Endothelial cell (in vitro differentiated cells): ENCODE measurements at places on chromosomes 2 and 18.
A peak's percentile ranks its signal among the peaks of the same experiment; 100 is the strongest.

DNA sequence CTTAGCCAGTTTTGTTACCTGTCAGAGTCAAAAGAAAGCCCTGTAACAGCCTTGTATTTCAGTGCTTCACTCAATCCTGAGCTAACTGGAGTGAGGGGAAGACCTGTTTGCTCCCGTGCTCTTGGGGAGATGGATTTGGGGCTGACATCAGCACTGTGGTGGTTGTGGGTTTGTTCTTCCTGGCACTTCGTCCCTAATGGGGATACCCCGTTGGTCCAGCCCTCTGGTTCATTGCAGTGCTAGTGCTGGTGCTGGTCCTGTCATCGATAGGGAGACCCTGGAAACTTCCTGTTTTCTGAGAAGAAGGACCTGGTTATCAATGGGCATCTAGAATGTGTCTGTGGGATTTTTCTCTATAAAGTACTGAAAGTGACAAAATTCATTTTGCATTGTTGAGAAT, 205.4 kb downstream of the ZNF407 start:
- DNase-seq, result no peak

- DNase-seq, result no peak
Measured at GRCh38 chr2:148483665-148484064, 160.9 kb upstream of the EPC2 start.

- DNase-seq, result no peak
Measured at GRCh38 chr2:198203336-198204069, 399.1 kb downstream of the PLCL1 start.

GRCh38 chr18:51235009-51235789, 37.7 kb upstream of the MEX3C start:
- no peak for DNase-seq

GRCh38 chr2:98569197-98569793, 39.0 kb downstream of the COA5 start:
- peak; percentile 75 for DNase-seq

- DNase-seq, result no peak
Measured at GRCh38 chr2:101273056-101273455, 20.4 kb downstream of the CNOT11 start.

GRCh38 chr2:33318456-33318855, 158.0 kb upstream of the RASGRP3 start:
- DNase-seq, result no peak

- DNase-seq, result no peak
Measured at GRCh38 chr2:133557614-133558013, 10.6 kb downstream of the NCKAP5 start.

GRCh38 chr2:37564356-37564755, 107.1 kb downstream of the CDC42EP3 start:
- no peak for DNase-seq

DNA sequence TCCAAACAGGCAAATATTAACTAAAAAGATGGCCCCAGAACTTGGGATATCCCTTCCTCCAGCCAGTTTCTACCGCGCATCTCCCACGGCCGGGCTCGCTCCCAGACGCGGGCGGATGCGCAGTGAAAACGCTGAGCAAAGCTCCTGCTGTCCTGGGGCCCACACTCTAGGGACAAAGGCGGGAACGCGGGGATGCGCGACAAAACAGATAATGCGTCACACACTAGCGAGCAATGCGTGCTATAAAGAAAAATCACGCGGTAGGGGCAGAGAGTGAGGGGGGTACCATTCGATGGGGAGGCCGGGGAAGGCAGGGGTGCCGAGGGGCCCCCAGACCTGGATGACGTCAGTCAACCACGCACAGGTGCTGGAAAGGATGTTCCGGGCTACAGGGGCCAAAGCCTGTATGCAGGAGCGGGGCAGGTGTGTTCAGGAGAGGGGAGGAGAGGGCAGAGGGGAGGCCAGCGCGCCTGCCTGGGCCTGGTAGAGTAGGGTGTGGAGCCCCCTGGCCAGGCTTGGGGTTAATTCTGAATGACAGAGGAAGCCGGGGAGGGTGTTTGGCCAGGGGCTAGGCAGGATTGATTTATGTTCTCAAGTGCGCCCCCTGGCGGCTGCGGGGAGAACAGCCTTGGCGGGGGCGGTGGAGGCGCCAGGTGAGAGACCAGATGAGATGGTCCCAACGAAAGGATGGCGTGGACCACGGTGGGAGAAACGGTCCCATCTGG, 14.9 kb upstream of the ITM2C start:
- peak; percentile 83 for DNase-seq

DNA sequence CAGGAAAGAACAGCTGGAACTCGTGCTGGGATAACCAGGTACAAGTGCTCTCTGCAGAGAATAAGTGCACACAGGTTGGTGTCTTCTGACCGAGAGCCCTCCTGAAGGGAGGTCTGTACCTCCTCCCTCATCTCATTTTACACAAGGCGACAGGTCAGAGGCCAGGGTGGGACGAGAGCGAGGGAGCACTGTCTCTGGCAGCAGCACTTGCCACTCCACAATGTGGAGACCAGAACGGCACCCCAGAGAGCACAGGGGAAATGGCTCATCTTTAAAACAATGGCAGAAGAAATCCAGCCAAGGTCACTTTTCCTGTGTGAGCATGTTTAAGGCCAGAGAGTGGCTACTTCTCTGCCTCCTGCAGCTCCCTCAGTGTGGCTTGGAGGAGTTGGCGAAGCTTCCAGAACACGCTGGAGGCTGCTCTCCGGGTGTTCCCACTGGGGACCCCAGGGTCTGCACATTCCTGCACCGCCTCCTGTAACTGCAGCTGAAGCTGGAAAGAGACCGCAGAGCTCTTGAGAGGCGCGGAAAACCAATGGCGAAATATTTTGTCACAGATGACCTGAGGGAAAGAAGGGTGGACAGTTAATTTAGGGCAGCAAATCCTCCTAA, 20.8 kb downstream of the DIPK1C start:
- no peak for DNase-seq

DNA sequence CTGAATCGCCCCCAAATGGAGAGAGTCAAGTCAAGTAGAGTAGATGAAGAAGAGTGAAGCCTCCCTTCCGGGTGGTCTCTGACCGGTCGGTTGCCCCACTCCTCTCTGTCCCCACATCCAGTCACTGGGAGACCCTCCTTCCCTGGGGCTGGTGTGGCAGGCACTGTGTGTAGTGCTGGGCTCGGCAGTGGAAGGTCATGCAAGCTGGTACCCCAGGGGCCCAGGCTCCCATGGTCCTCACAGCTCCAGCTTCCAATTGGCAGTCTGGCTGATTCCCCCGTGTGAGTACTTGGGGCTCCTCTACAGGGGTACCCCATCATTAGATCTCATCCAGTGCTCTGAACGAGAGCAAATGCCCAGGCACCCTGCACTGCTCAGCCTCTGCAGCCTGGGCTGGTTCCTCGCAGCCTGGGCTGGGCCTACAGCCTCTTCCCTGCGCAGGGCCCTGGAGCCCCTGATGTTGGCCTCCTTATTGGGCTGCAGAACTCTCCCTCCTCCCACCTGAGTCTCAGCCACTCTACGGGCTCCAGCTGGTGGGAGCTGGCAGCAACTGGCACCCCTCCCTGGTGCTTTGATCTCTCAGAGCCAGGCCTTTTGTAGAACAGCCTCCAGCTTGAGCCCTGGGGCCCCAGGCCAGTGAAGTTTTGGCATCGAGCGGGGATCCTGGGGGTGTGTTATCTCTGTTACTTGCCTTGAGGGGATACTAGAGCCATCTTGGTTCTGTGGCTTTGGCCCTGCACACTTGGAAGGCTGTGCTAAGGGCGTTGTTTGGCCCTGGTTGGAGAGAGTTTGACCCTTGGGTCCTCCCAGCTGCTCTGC, 187.8 kb upstream of the HDAC4 start:
- DNase-seq, result no peak

- DNase-seq, result no peak
Measured at GRCh38 chr2:99890568-99891427, 251.6 kb downstream of the AFF3 start.

DNA sequence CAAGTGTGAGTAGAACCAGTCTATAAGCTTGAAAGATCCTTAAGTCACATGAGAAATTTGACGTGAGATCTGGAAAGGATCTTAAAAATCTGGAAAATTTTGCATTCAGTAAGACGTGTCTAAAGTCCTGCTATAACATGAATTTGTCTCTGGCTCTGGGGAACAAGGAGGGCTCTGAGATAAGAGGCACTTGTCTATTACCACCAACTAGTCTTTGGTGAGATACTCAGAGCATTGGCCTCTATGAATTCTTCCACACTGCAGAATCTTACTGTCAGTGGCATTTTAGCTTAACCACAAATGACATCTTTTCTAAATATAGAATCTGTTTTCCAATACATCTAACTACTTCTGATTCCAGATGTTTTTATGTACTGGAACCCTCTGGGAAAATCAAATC, 1504.5 kb downstream of the DPP10 start:
- DNase-seq, result no peak

- DNase-seq, result no peak
Measured at GRCh38 chr2:23346781-23347180, 38.2 kb upstream of the KLHL29 start.

DNA sequence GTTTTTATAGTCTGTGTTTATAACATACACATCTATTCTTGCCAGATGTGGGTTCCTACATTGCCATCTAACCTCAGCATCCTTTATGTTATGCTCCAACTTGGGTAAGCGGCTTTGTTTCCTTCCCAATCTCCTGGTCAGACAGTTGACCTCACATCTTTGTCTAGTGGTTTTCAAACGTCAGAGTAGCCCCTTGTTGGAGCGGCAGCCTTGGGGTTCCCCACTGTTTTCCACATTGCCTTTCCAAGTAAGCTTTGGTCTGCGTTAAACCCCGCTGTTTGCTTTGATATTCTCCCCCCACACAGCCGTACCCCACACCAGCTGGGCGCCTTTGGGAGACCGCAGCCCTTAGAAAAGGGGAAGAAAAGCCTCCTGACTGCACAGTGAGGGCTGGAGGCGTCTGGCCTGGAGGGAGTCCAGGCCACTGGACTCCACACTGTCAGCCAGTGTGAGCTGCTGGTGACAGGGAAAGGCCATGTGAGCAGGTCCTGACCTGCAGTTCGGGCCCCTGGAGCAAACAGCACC, 83.3 kb downstream of the MALT1 start:
- DNase-seq, result no peak

DNA sequence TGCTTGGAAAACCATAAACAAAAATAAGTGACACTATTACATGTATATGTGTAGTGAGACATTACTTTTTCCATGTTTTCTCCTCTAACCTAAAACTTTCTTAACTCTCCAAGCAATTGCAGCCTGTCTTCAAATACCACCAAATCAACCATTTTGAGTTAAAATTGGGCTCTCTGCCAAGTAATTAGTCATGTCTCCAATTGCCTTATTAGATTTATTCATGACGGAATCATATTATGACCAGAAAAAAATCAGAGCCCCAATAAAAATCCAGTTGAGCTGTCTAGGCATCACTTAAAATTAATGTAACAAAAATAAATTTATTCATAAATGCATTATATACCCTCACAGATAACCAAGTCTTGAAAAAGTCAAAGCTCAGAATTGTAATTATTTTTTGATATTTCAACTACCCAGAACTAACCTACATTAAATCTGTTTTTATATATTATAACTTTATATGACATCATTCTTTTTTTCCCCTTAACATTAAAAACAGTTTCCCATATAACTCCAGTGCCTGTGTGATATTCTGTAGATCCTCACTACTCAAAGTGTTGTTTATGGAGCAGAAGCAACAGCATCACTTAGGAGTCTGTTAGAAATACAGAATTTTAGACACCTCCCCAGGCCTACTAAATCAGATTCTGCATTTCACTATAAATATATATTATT, 157.0 kb downstream of the ERBB4 start:
- no peak for DNase-seq

GRCh38 chr2:66920415-66920814, 476.7 kb upstream of the ETAA1 start:
- DNase-seq, result no peak

DNA sequence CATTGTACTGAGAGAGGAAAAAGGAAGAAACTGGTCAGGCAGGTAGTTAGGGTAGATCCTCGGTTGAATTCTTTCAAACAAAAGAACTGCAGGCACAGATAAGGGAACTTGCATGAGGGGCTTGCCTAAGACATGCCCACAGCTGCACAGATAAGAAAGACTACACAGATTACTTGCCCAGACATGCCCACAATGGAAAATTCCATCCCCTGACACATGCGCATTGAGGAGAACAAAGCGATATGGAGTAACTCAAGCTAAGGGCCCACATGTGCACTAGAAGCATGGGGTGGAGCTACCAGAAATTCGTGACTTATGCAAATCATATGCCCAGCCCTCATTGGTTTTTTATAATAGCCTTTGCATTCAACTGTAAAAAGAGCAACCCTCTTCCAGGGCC, 181.3 kb upstream of the ZNF521 start:
- no peak for DNase-seq

DNA sequence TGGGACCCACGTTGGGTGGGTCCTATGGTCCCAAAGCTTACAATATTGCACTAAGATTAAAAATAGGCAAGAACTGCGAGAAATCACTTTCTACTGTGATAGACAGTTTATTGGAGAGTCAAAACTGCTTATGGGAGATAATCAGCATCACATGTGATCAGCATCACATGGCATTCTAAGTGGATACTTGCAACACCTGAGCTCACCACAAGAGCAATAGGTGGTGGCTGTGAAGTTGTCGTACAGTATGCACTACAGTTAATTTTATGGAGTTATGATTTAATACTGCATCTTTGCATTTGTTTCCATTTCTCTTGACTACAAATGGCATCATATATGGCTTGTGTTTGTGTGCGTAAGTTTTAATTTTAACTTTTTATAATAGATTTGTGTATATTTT, 11.6 kb downstream of the PNO1 start:
- no peak for DNase-seq

- DNase-seq, result peak; percentile 41
Measured at GRCh38 chr2:111121028-111121827, 514 bp downstream of the BCL2L11 start.

DNA sequence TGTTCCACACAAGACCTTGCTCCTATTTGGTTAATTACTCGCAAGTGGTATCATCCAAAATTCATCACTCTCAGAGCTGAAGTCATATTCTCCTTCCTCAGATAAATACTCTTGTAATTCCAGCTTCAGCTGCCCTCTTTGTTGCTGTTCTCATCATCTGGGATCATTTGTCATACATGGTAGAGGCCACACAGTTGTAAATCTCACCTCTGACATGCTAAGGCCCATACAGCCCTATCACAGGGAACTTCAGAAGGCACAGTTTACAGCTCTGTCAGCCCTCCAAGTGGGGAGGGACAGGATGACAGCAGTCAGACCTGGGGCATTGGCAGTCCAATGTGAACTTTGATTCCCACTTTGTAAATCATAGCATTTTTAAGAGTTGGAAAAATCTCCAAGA, 399.0 kb downstream of the CNTNAP5 start:
- DNase-seq, result no peak

DNA sequence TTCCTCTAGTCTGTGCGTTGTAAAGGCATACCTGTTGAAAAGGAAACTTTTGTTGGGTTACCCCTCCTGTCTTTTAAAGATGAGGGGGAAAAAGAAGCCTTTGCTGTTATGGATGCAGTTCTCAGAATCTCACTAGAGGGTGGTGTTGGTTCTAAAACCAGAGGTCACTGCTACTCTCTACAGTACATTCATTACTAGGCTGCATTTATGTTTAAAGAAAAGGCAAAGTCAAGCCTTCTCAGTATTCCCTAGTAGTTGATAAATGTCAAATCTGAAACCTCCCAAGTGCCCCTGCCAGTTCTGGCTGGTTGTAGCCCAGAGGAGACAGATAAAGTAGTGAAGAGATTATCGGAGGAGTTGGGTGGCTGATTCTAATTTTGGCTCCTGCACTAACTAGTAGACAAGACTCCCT, 1.4 kb upstream of the PLCL1 start:
- DNase-seq, result peak; percentile 40

- DNase-seq, result no peak
Measured at GRCh38 chr2:73418343-73418742, 32.7 kb downstream of the ALMS1 start.
